CD4-positive, alpha-beta T cell treated with Interleukin-21 for 1 hour (primary cell): ENCODE measurements at places on chromosomes 7 and 10.
A peak's percentile ranks its signal among the peaks of the same experiment; 100 is the strongest.

- no peak for DNase-seq
Observed at GRCh38 chr7:105391429-105391828, 2.7 kb upstream of the SRPK2 start.

DNA sequence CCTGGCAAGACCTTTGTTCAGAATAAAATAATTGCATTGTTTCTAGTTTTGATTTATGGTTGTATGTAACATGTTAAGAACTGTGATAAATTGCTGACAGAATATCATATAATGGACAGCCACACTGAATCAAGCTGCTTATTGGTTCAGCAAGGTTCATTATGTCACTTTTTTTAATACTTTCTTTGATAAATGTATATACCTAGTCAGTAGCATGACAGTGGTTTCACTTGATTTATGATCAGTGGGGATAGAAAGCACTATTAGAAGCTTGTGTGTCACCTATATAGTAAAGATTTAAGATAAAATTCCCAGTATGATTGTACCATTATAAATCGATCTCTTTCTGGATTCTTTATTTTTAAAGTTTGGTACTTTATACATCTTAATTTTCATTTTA is 4.5 kb downstream of the BUB3 start:
- no peak for DNase-seq

GRCh38 chr10:86681047-86681446 is 12.7 kb downstream of the LDB3 start:
- no peak for DNase-seq

DNA sequence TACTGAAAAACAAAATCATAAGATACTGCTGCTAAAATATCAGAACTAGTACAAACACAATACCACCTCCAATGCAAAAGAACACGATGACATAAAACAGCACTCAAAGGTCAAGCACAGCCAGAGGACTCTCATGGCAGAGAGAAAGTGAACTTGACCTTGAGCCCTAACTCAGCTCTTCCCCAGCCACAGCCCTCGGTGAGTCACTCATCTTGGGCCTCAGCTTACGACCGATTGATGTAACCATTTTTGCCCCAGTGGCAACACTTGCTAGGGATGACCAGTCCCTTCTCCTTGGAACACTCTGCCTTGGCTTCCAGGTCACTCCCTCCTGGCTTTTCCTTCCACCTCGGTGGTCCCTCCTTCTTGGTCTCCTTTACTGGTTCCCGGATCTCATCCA is 77.8 kb downstream of the JAZF1 start:
- DNase-seq, result no peak

DNA sequence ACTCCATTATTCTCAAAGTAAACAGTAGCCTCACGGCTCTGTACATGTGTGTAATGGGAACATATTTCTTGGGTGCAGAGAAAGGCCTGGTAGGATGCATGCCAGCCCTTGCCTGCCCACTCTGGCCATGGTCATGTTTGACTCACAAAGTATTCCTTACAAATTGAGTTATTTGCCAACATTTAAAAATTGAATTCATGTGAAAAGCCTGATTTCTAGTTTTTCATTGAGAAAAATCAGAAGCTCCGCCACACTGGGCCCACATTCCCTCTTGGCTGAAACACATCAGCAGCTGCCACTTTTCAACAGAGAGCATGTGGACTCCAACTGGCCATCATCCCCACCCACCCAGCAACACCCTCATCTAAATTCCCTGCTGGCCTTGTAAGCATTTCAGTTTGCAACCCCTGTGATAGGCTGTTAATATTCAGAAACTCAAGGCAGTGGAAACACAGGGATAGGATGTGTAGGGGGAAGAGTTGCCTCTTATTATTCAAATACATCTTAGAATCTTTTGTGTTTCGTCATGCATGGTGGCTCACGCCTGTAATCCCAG is 40.9 kb downstream of the CDH23 start:
- DNase-seq, result no peak

DNA sequence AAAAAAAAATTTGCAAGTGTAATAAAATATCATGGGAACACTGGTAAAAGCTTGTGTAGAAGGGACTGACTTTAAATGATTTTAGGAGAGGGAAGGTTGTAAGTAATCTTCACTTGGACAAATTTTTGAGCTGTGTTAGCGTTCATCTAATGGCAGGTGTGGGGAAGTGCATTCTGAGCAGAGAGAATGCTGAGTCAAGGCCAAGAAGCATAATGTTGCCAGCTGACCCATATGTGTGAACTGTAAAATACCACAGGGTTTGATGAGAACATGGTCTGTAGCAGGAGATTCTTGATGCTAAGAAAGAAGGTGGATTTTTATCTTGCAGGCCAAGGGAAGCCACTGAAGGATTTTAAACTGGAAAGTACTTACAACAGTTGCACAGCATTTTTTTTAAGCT is 98.2 kb upstream of the ZNF32 start:
- DNase-seq, result no peak

GRCh38 chr7:19128856-19129255 is 11.4 kb upstream of the TWIST1 start:
- no peak for DNase-seq

- DNase-seq, result no peak
Observed at GRCh38 chr7:28142650-28143049, 37.9 kb downstream of the JAZF1 start.

GRCh38 chr7:141340991-141341390 is 210.2 kb upstream of the AGK start:
- DNase-seq, result no peak

GRCh38 chr7:20858951-20859350 is 72.3 kb upstream of the SP8 start:
- DNase-seq, result no peak

DNA sequence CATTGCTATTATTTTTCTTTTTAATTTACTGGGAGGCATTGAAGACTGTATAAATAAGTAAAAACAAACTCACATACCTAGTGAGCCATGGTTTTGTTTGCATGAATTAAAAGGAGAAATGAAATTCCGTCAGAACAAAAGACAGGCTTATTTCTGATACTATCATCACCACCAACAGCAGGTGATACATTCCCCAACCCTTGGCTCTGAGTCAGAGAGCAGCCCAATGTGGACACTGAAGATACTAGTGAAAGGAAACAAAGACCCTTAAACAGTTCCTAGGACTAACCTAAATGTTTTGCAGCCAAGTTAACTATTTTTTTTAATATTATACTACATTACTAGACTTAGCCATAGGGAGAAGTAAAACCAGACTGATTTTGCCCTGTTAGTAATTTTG is 31.6 kb downstream of the CHRM2 start:
- DNase-seq, result no peak

GRCh38 chr10:86888585-86889381 is 68.6 kb downstream of the MMRN2 start:
- peak; percentile 5 for DNase-seq

GRCh38 chr10:26488344-26488743 is 50.2 kb downstream of the APBB1IP start:
- DNase-seq, result no peak

GRCh38 chr10:44858988-44859387 is 52.1 kb upstream of the TMEM72 start:
- DNase-seq, result no peak

GRCh38 chr10:93245779-93246178 is 172.1 kb downstream of the CYP26A1 start:
- DNase-seq, result no peak

DNA sequence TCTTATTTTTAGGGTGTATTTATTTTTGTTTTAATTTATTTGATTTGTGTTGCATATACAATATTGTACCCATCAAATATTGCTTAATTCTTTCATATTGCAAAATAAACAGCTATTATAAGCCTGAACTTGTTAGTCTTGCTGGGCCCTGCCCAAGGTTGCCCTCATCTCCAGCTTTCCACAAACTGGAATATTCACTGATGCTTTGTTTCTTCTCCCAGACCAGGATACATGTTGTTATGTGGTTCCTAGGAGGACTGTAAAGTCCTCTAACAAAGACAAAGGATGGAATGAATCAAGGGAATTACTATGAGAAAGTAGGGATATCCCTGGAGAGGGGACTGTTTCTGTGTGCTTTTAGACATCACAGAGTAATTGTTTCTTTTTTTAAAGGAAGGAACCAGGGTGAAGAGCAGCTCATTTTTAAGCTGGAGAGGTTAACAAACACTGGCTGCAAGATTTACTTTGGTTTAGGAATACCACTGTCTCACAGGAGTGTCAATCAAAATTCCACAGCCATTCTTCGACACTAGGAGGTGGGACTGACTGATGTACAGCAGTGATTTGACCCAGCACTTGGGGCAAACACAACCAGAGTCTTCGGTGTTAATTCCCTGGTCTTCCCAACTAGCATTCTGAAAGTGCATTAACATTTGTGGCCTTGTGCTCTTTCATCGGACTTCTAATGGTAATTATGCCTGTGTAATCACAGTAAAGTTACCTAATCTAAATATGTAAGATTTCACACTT is 14.8 kb upstream of the CD36 start:
- no peak for DNase-seq

DNA sequence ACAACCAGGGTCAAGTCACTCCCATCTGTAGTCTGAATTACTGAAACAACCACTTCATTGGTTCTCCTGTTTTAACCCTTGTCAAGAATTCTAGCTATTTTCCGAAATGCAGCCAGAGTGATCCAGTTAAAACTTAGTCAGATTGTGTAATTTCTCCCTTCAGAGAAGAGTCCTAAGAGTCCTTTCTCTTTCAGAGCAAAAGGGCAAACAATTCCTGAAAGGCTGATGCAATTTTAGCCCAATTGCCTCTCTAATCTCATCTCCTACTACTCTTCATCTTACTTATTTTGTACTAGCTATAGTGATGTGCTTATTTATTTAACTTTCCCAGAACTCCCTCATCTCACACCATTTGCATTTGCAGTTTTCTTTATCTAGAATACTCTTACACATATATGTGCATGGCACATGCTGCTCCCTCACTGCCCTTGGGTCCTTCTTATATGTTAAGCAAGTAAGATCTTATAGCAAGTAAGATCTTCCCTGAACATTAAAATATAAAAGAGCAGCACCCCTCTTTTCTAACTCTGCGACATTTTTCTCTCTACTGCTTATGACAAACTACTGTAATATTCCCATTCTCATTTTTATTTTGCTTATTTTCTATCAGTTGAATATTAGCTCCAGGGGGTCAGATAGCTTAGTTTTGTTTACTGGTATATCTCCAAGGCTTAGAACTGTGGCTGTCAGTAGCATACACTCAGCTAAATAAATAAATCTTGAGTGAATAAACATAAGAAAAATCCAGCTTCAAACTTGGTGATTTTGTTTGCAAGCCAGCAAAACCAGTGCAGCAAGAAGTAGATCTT is 44.6 kb downstream of the HGF start:
- no peak for DNase-seq

- DNase-seq, result no peak
Observed at GRCh38 chr7:34840176-34840785, 182.3 kb downstream of the NPSR1 start.

DNA sequence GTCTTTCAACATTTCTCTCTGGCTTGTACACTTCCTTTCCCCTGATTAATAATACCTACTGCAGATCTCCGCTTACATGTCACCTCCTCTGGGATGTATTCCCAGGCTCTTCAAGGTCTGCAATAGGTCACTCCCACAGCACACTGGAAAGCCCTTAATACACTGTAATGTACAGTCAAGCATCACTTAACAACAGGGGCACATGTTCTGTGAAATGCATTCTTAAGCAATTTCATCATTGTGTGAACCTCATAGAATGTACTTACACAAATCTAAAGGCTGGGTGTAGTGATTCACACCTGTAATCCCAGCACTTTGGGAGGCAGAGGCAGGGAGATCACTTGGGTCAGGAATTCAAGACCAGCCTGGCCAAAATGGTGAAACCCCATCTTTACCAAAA is 1.9 kb downstream of the COX15 start:
- DNase-seq, result no peak

DNA sequence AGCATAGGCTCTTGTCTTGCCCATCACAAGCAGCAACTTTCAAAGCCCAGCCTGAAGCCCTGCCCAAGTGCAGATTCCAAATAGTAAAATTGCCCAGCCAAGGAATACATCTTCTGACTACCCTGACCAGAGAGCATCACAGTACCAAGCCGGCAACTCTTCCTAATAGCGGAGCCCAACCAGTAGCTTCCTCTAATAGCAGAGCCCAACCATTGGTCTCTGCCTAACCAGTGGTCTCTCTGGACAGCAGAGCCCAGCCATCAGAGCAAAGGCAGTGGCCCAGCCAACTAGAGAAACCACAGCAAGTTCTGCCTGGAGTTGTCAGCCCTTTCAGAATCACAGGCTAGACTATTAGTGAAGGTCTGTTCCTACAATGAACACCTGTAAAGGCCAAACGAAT is 285.6 kb downstream of the HGF start:
- no peak for DNase-seq

DNA sequence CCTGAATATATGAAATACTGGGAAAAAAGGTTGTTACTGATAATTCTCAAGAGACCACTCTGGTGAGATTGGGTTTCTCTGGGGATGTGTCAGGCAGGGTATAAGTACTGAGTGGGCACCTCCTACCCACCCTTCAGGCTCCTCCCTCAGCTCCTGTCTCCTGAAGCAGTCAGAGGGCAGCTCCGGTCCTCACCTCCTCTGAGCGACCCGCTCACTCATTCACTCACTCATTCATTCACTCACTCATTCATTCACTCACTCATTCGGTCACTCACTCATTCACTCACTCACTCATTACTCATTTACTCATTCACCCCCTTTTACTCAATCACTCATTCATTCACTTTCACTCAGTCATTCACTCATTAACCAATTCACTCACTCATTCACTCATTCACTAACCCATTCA is 6.9 kb upstream of the PFKP start:
- no peak for DNase-seq

DNA sequence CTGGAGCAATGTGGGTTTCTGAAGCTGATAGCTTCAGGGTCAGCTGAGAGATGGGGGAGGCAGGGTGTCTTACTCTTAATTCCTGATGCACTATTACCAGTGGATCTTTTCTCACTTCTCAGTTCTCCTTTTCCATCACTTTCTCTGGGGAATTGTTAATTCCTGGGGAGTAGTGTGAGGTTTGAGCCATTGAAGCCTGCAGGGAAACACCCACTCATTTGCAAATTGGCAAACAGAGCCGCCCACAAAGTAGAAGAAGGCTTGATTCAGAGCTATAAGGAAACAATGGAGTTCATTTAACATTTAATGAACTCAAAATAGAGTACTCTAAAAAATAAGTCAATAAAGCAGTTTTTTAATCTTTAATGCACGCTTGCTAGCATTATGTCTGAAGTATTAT is 4.3 kb upstream of the TECTB start:
- DNase-seq, result no peak

DNA sequence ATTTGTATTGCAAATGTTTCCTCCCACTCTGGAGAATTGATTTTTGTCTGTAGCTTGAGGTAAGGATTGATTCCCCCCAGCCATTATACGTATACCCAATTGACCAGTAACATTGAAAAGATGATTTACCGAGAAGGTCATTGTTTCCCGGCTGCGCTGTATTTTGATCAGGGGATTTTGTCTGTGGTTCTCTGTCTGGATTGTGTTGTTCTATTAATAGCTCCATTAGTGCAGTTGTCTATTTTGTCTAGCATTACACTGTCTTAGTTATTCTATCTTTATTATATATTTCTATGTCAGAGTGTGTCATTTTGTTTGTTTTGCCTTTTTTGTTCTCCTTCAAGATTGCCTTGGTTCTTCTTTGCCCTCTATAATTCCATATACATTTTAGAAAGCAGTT is 37.7 kb downstream of the AHR start:
- no peak for DNase-seq
